ENCODE measurements at places on chromosomes 6 and 20.

GRCh38 chr20:36541768-36542488 lies 609 bp downstream of the MYL9 start:
- peak; percentile 63 for DNase-seq

DNA sequence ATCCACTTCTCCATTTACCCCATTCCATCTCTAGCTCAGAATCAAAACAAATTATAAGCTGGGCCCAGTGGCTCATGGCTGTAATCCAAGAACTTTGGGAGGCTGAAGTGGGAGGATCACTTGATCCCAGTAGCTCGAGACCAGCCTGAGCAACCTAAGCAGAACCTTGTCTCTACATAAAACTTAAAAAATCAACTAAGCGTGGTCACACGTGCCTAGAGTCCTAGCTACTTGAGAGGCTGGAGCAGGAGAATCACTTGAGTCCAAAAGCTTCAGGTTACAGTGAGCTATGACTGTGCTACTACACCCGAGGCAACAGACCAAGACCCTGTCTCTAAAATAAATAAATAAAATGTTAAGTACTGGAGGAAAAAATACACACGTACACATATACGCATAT lies 74.7 kb upstream of the RUNX2 start:
- no peak for DNase-seq

GRCh38 chr6:66940003-66940402 lies 1233.0 kb upstream of the EYS start:
- DNase-seq = no peak

DNA sequence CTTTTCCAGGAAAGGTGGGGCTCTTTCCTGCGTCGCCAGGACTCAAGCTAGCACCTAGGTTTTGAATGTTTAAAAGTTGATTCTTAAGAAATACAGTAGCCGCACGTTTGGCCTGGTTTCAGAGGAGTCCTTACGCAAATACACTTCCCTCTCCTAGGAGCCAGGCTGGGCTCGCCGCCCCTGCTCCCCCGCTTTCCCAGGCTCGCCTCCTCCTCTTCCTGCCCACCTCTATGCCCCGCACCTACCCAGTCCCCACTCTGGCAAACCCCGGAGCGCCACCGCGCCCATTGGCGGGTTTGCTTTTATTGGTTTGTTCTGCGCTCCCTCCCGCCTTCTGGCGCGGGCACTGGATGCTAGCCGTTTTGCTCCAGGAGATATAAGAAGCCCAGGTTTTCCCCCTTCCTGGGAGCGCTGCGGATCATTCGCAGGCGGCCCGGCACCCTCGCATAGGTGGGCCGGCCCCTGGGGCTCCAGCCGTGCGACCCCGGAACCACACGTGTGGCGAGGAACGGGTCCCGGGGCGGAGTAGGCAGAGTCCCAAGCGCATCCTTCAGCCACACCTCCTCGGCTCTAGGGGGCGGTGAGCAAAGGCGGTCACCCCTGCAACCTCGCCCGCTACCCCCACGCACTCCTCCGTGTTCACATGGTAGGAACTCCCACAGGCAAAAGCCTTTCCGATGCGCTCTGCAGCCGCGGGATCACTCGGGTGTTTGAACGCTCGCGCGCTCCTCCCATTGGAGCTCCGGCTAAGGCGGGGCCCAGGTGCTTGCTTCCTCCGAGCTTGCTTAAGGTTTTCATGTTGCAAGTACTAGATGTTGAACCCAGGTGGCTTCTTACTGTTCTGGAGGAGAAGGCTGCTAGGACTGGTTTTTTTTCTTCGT lies 119.0 kb downstream of the RTN4IP1 start:
- DNase-seq = peak; percentile 70

DNA sequence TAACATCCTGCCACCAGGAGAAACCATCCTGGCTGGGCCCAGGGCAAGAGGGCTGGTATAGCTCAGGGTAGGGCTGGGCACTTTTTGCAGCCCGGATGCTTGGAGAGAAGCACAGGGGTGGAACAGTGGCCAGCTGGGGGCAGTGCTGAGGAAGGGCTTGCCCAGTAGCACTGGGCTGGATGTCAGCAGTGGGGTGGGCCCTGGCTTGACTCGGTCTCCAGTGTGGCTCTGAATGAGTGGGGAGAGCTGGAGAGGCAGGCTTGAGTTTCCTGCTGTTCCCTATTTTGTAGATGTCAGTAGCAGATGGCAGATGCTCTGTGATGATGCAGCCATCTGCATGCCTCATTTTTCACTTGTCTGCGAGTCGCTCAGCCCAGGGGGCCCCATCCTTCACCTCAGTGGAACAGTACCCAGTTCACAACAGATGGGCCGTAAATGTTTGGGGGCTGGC lies 56.3 kb upstream of the TULP1 start:
- peak; percentile 62 for DNase-seq

DNA sequence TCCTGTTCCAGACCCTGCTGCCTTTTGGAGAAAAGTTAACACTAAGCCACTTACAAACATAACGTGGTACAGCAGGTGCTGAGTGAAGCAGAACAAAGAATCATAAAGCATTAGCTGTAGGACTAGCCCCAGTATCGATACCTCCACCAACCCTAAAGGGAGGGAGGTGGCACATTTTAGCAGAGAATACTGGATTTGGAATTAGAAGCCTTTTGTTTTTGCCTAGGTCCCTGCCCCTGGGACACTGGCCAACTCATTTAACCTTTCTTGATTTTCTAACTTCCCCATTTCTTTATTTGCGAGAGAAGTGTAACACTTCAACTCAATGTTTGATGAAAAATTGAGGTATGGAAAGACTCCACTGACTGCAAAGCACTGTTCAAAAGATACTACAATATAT lies 93.5 kb downstream of the B3GAT2 start:
- no peak for DNase-seq

- no peak for DNase-seq
These were observed 1.0 kb upstream of the HCK start for GRCh38 chr20:32050851-32051556.

GRCh38 chr6:169097381-169097959 lies 156.2 kb downstream of the THBS2 start:
- peak; percentile 98 for DNase-seq

- no peak for DNase-seq
These were observed 14.6 kb downstream of the KHDC1 start for GRCh38 chr6:73248192-73248903.

GRCh38 chr6:30147096-30147495 lies 11.2 kb downstream of the TRIM40 start:
- DNase-seq = no peak

- DNase-seq = no peak
These were observed 54.8 kb downstream of the TNFAIP3 start for GRCh38 chr6:137921823-137922222.

DNA sequence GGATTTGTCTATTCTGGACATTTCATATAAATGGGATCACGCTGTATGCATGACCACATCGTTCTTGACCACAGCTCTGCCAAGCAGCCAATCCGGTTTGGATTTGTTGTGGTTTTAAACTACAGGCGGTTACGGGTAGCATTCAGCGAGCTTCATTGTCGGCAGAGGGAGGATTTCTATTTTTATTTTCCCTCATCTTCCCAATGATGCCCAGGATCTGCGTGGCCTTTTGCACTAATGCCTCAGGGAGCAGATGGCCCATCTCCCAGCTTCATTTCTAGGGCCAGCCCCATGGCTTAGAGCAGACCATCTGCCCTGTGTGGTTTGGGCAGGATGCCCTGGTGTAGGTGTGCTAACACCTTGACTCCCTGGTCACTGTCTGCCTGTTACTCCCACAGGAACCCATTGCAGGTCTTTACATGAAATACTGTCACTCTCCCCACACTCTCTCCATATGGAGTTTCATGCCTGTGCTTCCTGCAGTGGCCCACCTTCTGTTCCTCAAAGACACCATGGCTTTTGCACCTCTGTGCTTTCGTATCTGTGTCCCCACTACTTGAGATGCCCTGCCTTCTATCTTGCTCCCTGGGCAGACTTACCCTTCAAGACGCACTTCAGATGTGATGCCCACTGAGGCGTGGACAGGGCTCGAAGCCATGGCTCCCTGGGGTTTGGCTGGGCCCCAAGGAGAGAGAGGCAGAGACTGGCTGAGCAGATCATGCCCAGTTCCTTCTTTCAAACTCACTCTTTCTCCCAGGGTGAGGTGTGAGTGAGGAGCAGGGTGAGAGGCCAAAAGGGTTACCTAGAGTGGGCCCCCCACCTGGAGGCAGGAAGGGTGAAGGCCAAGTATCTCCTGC lies 26.0 kb downstream of the SDCBP2 start:
- no peak for DNase-seq

- peak; percentile 58 for DNase-seq
These were observed 11.8 kb upstream of the GSTA1 start for GRCh38 chr6:52815167-52816092.

DNA sequence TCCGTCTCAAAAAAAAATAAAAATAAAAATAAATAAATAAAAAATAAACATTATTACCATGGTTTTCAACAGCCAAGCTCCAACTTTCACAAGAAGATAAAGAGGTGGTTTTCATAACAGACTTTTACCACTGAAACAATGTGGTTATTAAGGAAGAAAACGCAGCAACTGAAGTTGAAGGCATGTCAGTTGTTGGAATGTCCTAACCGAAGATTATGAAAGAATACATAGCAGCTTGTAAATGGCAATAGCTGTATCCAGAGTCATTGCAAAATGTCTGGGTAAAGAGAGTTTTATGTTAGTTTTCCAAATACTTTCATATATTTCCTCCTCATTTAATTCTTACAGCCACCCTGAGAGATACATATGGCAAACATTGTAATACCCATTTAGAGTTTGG lies 161.6 kb upstream of the MARCKS start:
- peak; percentile 48 for DNase-seq

- DNase-seq = peak; percentile 65
These were observed 18.1 kb upstream of the PTPN1 start for GRCh38 chr20:50491926-50492634.

GRCh38 chr6:11779329-11780096 lies 910 bp upstream of the ADTRP start:
- DNase-seq = peak; percentile 25

DNA sequence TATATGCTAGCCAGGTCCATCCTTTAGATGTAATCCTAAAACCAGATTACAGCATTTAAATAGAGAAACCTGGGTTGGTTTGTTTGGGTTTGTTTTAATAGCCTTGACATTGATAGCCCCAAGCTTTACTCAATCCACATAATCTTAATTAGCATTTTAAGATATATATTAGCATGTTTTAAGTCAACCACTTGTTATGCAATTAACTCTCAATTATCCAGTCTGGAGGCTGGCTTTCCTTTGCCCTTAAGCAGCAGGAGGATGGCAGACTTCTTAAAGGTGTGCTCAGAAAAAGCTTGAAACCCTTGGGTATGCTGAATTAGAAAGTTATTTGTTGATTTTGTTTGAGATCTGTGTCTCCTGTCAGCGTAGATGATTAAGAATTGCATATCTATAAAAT lies 46.3 kb upstream of the SMIM28 start:
- DNase-seq = no peak

- DNase-seq = no peak
These were observed 294.2 kb upstream of the RSPO3 start for GRCh38 chr6:126824226-126824625.

- DNase-seq = peak; percentile 78
These were observed 66.7 kb upstream of the TIAM2 start for GRCh38 chr6:154928325-154928922.

GRCh38 chr6:74492587-74492986 lies 713.3 kb downstream of the COL12A1 start:
- DNase-seq = no peak

GRCh38 chr20:47501116-47501481 lies 588 bp upstream of the NCOA3 start:
- DNase-seq = no peak

DNA sequence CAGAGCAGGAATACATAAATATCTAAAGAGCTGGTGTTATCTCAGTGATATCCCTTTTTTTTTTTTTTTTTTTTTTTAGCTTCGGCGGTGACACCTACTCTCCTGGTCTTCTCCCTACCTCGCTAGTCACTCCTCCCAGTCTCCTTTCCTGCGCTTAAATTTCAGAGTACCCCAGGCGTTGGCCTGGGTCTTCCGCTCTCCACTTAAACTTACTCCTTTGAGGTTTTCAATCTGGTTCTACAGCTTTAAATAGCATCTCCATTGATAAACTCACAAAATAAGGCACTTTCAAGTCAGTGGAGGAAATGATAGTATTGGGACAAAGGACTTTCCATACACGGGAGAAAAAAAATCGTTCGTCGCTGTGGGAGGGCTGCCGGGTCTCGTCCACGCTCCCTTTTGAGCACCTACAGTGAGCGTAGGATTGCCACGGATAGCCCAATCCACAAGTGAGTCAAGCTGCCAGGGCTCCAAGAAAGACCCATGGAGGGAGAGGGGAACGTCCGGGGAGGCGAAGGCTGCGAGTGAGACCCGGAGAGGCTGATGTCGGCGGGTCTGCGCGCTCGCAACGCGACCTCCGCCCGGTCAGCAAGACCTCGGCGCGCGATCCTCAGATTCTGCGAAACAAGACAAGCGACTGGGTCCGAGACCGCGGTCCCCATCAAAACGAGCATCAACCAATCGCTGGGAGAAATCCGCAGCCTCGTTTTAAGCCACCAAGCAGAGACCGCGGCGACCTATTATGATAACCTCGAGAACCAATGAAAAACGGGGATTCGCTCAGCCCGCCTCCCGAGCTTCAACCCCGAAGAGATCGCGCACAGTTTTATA lies 672 bp upstream of the SRSF6 start:
- DNase-seq = peak; percentile 91

DNA sequence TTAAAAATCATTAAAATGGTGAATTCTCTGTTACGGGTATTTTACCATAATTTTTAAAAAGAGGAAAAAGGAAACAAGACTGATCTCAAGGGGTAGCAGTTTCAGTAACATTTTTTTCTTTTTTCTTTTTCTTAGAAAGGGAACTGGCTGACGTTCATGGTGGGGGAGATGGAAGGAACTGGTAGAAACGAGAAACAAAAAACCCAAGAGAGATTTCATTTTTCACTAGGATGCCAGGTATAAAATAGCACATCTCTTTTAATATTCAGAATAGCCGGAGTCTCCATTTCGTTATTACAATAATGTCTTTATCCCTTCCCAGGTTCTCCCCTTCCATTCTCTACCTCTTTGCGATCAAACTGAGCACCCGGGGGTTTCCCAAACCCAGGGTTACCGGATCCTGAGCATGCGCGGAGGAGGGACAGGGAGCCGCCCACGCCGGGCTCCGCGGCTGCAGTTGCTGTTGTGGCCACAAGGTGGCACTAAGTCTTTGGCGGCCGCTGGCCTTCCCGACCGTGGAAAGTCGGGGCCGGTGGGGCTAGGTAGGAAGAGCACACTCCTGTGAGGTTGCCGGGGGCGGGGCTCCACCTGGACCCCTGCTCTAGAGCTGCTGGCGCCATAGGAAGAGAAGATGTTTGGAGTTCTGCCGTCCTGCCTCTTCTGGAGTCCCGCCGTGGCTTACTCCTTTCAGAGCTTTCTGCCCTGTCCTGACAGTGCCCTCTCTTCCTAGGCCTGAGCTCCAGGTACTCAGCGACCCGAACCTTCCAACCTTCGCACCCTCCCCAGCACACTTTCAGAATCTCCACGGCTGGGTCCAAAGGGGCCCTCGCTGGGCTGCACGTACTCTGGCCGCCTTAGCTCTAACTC lies 146.8 kb downstream of the SH3BGRL2 start:
- DNase-seq = peak; percentile 58
